ENCODE measurements at places on chromosomes 3 and 15.

DNA sequence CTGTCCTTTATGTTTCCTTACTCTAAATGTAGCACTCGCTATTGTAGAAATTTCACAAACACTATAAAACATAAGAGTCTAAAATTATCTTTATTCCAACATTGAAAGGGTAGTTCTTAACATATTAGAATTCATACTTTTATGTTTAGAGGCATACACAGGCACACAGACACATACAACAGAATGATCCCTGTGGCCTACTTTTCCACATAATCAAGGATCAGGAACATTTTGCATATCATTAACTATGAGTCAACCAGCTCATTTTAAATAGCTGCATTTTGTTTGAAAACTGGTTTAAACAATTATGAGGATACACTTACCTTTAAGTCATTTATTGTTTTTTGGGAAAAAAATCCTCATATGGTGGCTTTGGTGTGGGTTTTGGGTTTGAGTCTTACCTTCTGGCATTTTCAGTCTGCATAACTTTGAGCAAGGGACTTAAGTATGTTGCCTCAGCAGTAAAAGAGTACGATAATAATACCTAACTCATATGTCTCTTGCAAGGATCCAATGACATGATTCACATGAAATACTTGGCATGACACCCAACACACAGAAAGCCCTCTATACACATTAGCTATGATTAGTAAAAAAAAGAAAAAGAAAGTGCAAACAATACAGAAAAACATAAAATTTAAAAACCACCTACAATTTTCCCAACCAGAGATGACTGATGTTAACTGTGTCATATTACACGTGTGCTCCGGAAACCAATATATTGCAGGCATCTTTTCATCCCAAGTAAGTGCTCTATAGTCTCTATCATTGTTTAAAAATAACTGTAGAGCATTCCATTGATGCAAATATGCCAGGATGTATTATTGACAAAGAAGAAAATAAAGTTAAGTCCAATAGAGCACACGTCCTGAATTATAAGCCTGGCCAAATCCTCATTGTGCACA lies 213.1 kb upstream of the ADAMTS9 start:
- no peak for DNase-seq

DNA sequence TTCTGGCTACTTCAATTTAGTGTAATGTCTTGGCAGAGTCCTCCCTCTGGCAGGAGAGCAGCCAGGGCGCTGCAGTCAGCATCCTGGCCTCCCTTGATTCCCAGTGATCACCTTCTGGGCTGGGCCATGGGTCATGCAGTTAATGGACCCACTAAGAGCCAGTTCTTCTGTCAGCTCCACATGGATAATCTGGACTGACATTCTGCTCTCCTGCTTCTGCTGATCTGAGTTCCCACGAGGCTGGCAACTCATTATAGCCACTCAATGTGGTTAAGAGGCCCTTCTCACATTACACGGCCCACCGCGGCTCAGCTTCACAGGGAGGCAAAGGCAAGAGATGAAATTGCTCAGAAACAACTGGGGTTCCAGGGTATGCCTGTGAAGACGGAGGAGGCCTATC lies 94.0 kb downstream of the WDR76 start:
- no peak for DNase-seq

- no peak for DNase-seq
These were observed 21.4 kb downstream of the FEM1B start for GRCh38 chr15:68298882-68299381.

GRCh38 chr3:59308001-59308400 lies 258.2 kb upstream of the CFAP20DC start:
- DNase-seq, result no peak

DNA sequence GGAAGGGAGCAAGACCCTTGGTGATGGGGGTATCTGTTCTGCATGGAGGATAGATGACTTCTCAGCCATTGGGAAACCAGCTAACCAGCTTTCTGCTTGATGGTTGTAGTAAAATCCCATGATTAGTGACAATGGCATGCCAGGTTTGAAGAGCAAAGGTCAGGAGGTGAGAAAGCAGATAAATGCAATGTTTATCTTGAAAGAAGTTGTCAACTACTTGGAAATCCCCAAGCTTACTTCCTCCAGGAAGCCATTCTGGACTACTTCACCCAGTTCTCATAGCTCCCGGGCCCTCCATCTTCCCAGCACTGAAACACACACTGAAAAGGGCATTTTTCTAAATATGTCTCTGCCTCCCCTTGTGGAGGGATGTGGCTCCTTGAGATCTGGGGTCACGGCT lies 51.3 kb downstream of the SMAD3 start:
- DNase-seq, result no peak

- DNase-seq, result no peak
These were observed 241.8 kb downstream of the TBC1D5 start for GRCh38 chr3:17500618-17501017.

- no peak for DNase-seq
These were observed 90.4 kb downstream of the TBC1D2B start for GRCh38 chr15:77986891-77987764.

DNA sequence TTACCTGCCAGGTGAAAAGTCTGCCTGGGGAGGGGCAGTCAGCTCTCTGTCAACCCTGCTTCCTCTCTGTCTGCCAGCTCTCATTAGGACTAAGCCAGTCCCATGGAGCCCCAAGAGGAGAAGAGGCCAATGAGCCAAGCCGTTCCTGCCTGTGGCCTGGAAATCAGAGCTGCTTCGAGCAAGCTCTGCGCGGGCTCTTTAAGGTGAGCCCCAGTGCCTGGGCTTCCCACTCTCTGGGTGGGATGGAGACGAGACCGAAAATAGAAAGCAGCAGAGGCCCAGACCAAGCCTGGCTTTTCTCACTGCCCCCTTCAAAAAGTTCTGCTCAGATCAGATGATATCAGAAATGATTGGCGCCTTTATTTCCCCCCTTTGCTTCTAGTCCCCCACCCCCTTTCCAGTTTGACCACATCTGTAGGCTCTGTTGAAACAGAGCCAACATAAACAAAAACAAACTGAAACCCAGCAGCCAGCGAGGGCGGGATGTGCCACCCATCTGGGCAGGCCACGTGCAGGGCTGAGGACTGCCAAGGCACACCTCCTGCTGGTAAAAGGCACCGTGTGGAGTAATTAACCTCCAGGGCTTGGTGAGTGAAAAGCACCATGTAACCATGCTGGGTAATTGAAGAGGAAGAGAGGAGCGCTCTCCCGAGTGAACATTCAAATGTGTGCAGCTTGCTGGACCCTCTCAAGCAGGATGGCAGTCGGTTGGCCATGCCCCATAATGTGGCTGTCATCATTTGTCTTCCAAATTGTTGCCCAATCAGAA lies 471.0 kb upstream of the PROK2 start:
- DNase-seq, result no peak

- no peak for DNase-seq
These were observed 90.2 kb downstream of the CERS3 start for GRCh38 chr15:100438570-100438969.

GRCh38 chr3:42067326-42067725 lies 23.8 kb upstream of the TRAK1 start:
- no peak for DNase-seq

GRCh38 chr3:19937459-19938294 lies 3.7 kb upstream of the EFHB start:
- DNase-seq, result no peak

DNA sequence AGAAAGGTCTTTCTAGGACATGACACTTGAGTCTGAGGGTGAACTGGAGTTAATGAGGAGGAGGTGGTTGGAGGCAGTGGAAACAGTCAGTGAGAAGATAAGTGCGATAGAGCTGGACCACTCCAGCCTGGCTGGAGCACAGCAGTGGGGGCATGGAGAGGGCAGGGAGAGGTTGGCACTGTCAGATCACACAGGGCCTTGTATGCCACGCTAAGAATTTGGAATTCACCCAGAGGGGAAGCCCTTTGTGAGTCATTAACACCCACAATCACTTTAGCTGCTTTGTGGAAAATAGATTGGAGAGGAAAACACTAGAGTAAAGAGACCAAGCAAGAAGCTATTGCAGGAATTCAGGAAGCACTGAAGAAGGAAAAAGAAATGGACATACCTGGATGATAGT lies 83.3 kb downstream of the ZNF621 start:
- no peak for DNase-seq

- no peak for DNase-seq
These were observed 769.5 kb downstream of the AGBL1 start for GRCh38 chr15:86849136-86849535.

- no peak for DNase-seq
These were observed 590 bp upstream of the ITGA11 start for GRCh38 chr15:68432441-68433064.

- DNase-seq, result peak; percentile 20
These were observed 15.4 kb upstream of the ZNF774 start for GRCh38 chr15:90336705-90337141.

DNA sequence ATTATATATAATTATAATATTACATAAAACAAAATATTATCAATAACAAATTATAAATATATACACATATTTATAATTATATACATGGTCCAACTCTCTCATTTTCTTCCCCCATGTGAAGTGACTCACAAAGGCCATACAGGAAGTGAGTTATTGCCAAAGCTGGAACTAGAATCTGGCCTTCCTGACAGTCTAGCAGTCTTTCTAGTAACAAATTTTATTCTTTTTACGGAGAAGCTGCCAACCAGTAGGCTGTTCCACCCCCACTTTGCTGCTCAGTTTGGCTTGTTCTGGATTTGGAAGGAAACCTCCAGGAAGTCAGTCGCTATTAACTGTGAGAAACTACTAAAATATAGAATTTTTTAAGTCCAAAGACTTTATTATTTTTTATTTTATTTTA lies 79.6 kb downstream of the DHX36 start:
- peak; percentile 55 for DNase-seq

DNA sequence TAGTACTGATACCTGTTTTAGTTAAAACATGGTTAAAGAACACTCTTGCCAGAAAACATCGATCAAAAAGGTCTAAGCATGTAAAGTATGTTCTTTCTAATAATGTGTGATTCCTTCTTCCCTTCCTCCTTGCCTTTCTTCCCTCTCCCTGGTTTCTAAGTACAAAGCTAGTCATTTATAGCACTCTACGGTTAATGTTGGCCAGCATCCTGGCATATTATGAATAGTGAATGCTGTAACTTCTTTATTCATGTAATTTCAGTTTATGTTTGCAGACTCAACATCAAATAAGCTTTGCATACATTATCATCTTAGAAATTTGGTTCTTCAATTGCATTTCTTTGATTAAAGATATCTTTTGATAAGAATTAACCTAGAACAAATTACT lies 27.1 kb downstream of the P2RY12 start:
- no peak for DNase-seq

DNA sequence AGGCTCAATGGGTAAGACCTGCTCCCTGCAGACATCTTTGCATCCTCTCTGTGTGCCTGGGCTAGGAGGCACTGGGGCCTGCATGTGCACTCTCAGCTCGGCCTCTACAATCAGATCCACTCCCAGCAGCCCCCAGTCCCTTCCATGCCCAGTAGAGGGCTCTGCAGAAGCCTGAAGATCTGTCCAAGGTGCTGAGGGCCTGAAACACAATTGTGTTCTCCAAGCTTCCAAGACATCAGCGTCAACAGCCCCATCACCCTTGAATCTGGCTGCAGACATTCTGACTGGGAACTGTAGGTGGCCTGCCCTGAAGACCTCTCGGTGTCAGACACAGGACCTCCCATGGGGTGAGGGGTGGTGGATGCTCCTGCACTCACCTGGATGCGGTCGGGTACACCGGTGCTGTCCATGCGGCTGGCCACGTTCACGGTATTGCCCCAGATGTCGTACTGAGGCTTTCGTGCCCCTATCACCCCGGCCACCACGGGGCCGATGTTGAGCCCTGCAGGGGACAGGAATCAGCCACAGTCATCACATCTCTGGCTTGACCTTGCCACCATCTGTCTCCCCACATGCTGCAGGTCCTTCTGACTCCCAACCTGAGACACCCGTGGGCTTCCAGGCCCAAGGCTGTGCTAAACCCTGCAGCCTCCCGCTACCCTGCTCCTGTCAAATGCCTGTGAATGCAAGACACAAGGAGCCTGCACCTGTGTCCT lies 84.7 kb downstream of the SEC22A start:
- DNase-seq, result peak; percentile 88

DNA sequence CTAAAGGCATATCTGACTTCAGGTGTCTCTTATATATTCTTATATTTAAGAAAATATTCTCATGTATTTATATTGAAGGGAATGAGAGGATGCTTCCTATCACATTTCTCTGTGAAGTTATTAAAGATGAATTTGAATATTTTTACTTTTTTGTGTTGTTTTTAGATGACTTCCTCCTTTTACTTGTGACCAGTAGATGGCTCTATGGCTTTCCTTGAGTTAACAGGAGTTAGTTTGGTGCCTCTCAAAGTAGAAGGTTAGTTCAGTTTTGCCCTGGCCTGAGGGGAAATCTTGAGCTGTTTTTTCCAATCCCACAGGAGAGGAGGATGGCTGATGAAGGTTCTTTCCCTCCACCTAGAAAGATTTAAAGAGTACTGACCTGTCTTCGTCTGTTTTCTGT lies 80.7 kb downstream of the SQOR start:
- peak; percentile 24 for DNase-seq

- DNase-seq, result no peak
These were observed 58.3 kb upstream of the TMEM115 start for GRCh38 chr3:50417637-50418033.

DNA sequence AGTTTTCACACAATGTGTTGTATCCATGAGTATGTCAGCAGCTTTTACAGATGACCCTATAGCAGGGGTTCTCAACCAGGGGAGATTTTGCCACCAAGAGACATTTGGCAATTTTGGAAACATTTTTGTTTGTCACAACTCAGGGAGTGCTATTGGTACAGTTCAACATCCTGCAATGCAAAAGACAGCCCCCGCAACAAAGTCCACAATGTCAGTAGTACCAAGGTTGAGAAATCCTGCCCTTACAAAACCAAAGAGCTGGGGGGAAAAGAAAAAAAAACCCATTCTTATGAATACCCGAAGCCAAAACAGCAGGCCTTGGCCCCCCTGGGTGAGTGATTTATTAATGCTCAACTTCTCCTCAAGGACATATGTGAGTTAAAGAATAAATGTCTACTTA lies 99.1 kb downstream of the LARS2 start:
- no peak for DNase-seq

DNA sequence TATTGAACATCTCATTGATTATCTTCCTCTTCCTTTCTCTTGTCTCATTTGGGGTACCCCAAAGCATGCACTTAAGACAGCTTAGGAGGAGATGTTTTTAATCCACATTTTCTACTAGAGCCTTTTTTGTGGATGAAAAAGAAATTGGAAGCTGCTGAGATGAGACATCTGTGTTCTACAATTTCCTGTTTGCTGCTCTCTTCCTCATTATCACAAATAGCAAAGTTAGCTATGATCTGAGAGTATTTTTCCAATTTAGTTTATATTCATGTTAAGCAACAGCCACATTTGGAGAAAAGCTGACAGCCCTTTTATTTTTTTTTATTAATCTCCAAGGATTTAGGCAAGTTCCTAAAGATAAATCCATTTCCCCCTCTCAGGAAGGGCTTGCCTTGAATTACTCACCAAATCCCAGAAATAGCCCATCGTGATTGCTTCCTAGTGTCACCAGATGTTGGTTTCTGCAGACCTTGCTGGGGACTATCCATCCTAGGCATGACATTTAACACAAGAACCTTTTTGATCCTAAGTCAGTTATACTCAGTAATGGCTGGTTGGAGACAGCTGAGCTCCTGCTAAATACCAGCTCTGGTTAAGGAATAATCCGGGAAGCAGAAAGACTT lies 70.8 kb upstream of the FILIP1L start:
- peak; percentile 53 for DNase-seq

- DNase-seq, result peak; percentile 82
These were observed 36.8 kb upstream of the KLHL25 start for GRCh38 chr15:85831415-85832113.

- no peak for DNase-seq
These were observed 25.4 kb upstream of the SLMAP start for GRCh38 chr3:57730682-57731081.

GRCh38 chr15:28960979-28961378 lies 75.2 kb downstream of the APBA2 start:
- no peak for DNase-seq

Data from GM03348 (cell line).